Activated T-cell treated with anti-CD3 and anti-CD28 coated beads for 4 hours (primary cell): ENCODE measurements at places on chromosomes 1 and 21.

GRCh38 chr1:25735956-25736529, 64.0 kb upstream of the SELENON start:
- DNase-seq: no peak

GRCh38 chr1:22341791-22342605, 109.7 kb upstream of the ZBTB40 start:
- DNase-seq: no peak

DNA sequence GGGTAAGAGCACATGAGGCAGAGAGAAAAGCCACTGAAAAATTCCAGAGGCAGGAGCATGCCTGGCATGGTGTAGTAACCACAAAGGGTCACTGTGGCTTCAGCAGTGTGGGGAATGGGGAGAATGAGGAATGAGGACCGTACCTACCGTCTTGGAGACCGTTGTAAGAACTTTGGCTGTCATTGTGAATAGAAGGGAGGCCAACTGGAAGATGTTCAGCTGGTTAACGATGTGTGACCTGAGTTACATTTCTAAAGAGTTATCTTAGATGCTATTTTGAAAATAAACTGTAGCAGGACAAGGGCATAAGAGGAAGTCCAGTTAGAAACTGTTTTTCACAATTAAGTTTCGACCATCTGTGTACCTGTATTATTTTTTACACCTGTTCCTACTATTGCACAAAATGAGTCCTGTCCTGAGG, 365.5 kb upstream of the SGIP1 start:
- no peak for DNase-seq

GRCh38 chr1:44484155-44484688, 79.2 kb downstream of the RNF220 start:
- DNase-seq: no peak

DNA sequence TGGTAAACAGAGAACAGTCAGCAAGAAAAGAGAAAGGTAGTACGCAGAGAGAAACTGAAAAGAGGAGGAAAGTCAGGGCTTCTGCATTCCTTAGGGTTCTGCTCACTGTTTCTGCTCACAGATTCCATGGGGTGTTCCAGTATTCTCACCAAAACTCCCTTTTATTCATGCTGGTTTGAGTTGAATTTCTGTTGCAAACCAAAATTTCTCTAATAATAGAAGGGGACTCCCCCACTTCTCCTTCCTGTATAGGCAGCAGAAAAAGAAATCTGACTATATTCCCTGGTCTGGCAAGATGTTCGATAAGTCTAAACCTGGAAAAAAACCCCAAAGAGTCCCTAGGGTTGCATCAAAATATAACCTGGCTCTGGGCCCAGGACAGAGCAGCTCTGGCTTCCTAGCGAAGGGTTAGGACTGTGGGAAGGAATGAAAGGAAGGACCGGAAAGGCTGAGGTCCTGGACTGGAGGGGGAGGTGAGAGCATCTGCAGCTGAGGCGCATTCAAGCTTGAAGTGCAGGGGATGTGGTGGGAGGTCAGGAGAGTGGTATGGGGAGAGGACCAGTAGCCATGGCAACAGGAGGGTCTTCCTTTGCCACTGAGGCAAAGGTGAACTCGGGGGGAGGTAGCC, 18.8 kb upstream of the RGS16 start:
- DNase-seq: no peak

DNA sequence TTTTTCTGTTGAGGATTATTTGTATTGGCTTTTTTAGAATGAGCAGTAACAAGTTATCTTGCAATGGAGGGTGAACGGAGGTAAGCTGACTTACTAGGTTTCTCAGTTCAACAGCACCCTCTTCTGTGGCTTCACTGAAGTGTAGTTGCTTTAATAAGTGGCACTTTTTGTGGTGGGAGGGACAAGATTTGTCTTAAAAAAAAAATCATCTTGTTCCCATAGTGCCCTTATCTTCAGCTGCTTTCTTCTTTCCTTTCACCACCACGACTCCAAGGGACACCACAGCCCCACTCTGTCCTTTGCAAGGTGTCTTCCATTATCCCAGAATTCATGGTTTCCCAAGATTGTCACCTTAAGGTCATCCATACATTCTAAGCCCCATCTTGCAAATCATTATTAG, 92.9 kb downstream of the PIGK start:
- no peak for DNase-seq

DNA sequence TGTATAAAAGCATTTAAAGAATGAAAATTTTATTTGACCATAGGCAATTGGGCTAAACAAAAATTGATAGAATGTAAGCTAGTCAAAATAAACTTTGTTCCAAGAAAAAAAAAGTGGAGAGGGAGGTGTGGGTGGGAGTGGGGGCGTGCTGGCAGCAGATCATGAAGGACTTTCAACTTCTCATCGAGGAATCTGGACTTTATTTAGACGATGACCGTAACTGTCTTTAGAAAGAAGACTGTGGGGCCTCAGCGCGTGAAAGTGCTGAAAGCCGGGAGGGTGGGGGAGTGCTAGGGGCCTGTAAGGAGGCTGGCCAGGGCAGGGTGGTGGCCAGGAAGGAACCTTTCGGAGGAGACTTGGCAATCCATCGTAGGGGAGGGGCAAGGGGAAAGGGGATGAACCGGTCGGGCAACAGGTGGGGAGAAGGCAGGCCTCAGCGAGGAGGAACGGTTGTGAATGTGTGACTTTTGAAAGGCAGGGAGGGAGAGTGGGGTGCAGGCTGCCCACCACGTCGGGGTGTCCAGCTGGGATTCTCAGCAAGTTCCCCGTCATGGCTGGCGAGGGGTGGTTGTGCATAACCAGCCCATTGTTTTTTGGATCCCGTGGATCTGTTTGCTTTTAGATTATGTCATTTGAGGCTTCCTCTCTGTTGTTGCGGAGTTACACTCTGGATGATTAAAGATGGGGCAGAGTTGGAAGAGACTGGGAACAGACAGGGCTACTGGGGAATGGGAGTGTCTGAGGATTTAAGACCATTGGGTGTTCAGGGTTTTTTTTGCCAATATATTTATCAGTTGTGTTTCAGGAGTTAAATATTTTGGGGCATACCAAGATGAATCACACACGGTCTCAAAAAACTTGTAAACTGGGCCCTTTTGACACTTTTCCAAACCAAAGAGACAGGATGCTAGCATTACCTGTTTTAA, 35.5 kb downstream of the HUNK start:
- DNase-seq: no peak

DNA sequence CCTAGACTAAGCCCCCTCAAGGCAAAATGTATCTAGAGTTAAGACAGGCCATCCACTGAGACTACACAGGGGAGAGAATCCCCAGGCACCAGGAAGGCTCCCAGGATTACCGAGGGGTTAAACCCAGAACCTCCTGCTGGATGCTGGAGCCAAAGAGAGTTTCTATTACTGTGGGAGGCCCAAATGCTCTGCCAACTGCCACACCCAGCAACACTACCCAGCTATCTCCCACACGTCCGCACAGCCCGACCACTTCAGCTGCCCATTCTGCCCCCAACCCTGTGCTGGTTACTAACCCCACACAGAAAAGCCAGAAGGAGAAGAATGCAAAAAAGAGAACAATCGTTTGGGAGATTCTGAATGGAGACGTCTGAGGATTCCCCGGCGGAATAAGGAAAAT, 63.6 kb downstream of the CD46 start:
- no peak for DNase-seq

- no peak for DNase-seq
These were observed 17.1 kb downstream of the CAPZA1 start for GRCh38 chr1:112636597-112637253.

- no peak for DNase-seq
These were observed 13.7 kb upstream of the CPLANE2 start for GRCh38 chr1:16250524-16251251.

- peak; percentile 27 for DNase-seq
These were observed 23.3 kb downstream of the CNIH4 start for GRCh38 chr1:224380003-224380402.

DNA sequence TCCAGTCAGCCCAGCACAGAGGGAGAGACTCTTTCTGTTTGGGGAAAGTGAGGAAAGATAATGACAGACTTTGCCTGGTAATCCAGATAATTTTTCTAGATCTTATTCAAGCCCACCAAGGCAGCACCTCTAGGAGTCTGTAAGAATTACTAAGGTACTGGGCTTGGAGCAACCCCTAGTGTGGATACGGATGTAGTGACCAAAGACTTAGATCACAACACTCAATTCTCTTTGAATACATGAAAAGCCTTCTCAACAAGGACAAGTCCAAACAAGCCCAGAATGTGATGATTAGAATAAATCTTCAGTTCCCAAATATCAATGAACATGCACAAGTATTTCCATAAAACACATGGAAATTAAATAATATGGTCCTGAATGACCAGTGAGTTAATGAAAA, 206.9 kb downstream of the MRPL39 start:
- no peak for DNase-seq

DNA sequence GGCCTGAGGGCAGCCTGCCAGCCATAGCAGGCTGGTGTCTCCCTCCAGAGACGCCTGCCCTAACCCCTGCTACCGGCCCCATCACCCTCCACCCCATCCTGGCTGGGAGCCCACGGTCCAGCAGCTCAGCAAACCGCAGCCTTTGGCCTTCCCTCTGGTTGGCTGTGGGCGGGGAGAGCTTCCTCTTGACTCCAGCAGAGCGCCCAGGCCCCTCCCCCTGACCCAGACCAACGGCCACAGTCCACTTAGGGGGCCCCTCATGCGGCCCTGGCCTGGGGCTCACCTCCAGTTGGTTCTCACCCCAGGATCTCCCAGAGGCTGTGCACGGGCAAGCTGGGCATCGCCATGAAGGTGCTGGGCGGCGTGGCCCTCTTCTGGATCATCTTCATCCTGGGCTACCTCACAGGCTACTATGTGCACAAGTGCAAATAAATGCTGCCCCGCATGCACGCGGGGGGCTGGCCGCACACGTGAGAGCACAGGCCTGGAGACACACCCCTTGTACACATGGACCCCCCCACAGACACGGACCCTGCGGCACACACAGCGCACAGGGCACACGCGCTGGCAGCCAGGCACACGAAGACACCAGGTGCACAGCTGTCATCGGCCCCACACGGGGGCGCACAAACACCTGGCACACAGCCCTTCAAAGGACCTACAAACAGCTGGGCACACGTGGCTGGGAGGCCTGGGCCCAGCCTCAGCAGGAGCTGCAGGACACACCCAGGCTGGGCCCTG, 3.1 kb downstream of the SMIM1 start:
- DNase-seq: peak; percentile 30

DNA sequence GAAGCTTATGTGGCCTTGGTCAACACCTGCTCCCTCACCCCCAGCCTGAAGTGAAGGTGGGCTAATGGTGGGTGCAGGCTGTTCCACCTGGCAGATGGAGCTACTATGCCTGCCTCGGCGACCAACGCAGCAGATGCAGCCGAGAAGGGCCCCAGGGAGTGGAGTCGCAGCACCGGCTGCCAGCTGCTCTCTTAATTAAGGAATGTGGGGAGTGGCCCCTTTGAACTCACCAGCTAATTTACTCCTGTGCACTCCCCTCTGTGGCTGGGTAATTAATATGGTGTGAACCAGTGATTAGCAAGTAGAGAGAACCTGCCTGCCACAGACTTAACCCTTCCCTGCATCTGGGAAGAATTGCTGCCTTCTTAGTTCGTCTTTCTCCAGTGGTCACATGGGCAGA, 3.3 kb upstream of the SLAMF8 start:
- no peak for DNase-seq
